ENCODE measurements at places on chromosomes 12 and 14.
A peak's percentile ranks its signal among the peaks of the same experiment; 100 is the strongest.

GRCh38 chr14:73720636-73721035, 6.5 kb upstream of the PNMA1 start:
- DNase-seq = no peak

DNA sequence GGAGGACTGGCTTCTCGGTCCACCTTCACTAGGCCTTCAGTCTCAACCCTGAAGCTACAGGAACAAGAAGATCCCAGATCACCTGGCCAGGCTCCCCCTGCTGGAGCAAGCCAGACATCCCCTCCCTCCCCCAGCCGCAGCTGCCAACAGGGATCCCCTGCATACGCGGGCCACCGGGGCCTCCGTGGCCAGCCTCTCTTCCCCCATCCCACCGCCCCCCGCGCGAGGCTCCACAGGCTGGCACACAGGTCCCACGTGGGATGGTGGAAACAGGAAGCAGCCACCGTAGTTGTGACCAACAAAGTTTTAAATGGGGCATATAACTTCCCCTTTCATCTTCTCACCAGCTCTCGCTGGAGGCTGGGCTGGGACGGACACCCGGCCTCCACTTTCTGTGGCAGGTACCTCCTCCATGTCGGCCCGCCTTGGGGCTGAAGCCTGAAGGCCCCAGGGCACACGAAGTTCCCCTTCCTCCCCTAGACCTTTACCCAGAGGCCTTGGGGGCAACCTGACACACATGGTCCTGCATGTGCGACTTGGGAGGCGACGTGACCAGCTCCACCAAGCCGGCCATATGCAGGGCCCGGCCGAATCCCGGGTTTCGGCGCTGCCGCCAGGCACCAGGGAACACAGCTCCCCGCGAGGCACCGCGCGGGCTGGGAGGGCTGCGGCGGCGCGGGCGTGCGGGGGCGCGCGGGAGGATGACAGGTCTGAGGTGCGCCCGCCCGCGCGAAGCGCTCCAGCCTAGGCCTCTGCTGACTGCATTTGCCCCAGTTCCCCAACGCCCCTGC, 44.4 kb upstream of the PNMA1 start:
- DNase-seq = peak; percentile 68

GRCh38 chr14:89351516-89352404, 65.3 kb downstream of the FOXN3 start:
- no peak for DNase-seq

GRCh38 chr14:29098656-29099055, 332.1 kb downstream of the FOXG1 start:
- no peak for DNase-seq

DNA sequence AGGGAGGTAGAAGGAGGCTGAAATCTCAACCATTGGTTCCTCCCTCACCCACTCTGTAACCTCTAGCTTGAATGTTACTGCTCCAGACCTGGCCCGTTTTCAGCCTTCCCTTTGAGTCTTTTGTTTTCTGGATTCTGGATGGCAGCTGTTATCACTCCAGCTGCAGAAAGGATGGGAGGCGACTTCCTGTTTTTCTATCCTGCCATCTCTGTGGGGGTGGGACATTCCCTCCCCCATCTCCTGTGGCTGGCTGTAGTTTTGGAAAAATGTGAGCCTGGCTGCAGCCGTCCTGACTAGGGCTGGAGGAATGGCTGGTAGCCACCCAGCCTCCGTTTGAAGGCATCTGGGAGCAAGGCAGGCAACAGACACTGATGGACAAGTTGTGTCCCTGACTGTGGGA, 2.9 kb upstream of the PPFIBP1 start:
- DNase-seq = no peak

Data from activated CD4-positive, alpha-beta T cell treated with anti-CD3 and anti-CD28 coated beads, Interleukin-2, amount 50 U/mL, for 4 hours (primary cell).